Frontal cortex (tissue), 4 donors: ENCODE measurements at places on chromosomes 2 and 18. TPM values are rescaled to one million over a fixed set of nuclear protein-coding genes. Genes with fewer than 3 reads are reported as not detected.
A peak's percentile ranks its signal among the peaks of the same experiment; 100 is the strongest.

DNA sequence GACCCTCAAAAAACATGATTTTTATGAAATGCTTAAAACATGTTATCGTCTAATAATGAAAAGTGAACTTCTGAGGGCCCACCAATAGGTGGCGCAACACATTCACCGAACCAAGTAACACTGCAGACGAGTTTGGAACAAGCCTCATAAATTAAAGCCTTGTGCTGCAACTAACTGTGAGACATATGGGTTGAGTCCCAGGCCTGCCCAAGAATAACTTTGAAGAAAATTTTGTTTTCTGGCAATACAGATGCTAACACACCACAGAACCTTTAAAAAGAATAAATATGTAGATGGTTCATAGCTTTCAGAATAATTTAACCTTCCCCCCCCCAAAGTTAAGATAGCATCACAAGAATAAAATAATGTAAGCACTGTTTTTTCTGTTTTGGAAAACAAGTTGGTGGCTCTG lies 285.9 kb downstream of the RNF144A start:
- peak; percentile 30 for DNase-seq

DNA sequence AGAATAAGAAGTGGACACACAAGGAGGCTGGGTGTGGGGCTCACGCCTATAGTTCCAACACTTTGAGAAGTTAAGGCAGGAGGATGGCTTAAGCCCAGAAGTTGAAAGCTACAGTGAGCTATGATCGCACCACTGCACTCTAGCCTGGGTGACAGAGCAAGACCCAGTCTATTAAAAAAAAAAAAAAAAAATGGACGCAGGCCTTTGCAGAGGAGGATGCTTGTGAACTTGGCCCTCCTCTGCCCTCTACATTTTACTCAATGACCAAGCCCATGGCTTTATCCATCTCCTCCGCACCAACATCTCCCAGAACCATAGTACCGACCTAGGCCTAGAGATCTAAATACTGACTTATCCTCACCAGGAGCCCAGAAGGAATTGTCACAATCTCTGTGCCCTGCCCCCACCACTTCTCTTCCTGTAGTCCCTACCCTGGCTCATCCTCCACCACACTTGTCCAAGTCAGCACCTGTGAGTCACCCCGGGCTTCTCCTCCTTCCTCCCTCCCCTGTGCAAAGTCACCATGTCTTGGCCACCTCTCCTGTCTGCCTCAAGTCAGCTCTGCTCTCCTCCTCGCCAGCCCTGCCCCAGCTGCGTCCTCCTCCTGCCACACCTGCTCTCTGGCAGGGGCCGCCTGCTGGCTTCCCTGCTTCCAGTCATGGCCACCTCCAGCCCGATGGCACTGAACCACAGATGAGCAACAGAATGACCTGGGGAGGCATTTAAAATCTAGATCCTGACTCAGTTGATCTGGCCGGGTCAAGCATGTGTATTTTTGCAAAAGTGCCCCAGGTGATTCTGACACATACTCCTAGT lies 35.8 kb upstream of the ASPRV1 start:
- DNase-seq: no peak

DNA sequence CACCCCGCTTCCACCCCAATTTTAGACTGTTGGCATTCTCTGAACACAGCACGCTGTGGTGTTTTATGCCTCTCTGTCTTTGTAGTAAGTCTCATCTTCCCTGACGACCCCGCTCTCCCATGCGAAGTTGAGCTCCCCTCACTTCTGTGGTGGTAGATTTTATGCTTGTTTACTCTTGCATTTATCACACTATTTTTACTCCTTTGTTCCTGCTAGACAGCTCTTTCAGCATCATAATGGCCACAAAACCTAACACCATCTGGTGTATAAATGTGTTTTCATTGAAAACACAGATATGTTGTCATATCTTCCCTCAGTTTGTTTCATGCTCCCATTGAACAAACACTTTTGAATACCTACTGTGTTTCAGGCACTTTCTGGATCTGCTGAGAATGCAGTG lies 57.1 kb downstream of the PKP4 start:
- DNase-seq: no peak

FBXO48 gene
- total RNA-seq: 0.82 TPM

ERBB4 gene
- total RNA-seq: 75.0 TPM

CNTNAP5 gene
- total RNA-seq: 30.6 TPM

DNA sequence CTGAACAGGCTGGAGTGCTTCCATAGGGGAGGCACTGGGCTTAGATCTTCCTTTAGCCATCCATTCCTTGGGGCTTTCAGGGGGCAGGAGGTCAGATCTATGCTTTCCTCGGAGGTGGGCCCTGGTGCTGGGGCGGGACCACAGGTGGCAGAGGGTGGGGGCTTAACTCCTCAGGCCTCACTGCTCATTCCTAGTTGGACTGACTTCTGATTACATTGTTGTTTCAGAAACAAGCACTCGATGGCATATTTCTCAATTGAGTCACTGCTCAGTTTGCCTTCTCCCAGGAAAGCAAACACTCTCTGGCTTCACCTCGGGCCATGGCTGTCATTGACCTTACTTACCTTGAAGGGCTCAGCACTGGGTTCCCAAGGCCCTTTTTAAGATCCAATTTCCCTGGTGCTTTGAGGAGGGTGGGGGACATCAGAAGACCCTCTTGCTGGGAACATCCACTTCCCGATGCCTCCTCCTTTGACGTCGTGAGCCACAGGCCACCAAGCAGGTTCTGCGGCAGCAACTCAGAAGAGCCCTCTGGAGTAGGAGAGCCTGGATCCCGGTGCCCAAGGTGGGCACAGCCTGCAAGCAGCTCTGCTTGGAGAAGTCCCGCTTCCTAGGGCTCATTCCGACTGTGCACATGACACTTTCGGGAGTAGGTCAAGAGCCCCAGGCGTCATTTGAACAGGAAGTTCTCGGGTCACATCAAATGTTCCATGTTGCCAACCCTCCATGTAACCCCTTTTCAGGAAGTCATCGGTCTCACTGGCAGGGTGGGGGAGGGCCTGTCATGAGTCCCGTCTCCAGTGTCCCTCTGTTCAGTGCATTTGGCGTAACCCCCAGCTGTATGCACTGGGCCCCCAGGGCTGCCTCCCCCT lies 40.6 kb downstream of the SDC1 start:
- DNase-seq: no peak

MEP1B gene
- total RNA-seq: 0.41 TPM

DNA sequence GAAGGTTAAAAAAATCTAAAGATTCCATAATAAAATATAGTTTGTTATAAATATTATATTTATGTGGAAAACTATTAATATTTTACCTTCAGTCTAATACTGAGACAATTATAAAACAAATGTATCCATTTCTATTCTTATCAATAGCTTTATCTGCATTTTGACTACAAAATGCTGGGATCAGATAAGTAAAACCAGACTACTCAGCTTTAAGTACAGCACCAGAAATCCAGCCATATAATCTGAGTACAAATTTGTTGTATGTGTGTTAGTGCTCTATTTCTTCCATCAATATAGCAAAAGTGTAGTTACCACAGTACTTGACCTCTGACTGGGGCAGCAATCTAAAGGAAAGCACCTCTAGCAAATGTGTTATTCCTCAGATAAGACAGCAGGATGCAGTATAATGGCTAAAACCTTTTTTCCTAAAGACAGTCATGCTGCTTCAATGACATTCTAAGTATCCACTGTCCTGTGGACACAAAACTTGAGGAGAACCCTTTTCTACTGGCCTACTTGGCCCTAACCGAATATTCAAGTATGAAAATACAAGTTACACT lies 68.1 kb downstream of the OLA1 start:
- DNase-seq: no peak

POTEJ gene
- not detected for total RNA-seq

STPG4 gene
- total RNA-seq: 0.41 TPM

DNA sequence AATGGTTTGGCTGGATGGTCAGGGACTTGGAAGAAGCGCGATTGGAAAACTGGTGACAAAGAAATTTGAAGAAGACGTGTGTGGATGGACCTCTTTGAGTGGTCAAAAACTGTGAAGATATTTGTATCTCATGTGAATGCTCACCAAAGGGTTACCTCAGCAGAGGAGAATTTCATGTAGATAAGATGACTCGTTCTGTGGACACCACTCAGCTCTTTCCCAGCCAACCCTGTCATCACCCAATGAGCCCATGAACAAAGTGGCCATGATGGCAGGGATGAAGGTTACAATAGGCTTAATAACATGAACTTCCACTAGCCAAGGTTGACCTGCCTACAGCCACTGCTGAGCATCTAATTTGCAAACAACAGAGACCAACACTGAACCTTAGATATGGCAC lies 248.3 kb downstream of the KCNE4 start:
- DNase-seq: no peak
